ENCODE measurements at places on chromosomes 2 and 18. TPM values are rescaled to one million over a fixed set of nuclear protein-coding genes. Genes with fewer than 3 reads are reported as not detected.

DNA sequence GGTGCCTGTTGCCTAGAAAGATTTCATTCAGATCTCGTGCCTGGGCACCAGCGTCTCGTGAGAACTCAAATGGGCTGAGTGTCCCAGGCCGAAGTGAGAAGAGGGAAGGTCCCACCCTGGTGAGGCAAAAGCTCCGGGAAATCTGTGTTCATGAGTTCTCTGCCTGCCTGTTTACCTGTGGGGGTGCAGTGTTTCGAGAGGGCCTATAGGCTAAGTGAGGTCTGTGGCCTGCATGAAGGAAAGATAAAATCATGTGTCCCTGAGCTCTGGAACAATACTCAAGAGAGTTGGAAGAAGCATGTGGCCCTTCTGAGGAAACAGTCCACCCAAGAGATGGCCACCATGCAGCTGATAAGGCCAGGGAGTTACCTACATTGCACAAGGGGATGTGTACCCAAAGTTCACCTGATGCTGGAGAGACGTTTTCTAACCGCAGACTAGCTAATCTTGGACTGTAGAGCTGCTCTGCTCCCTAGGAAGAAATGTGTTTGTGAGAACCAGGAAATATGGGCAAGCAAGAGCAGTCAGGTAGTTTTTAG is 63.5 kb upstream of the ST3GAL5 start:
- H3K4me1 ChIP-seq: peaks cover 14% of the 10 kb centered on the region
- no peak overlapping the region for H3K4me3 ChIP-seq
- H3K27ac ChIP-seq: no peak overlapping the region

DNA sequence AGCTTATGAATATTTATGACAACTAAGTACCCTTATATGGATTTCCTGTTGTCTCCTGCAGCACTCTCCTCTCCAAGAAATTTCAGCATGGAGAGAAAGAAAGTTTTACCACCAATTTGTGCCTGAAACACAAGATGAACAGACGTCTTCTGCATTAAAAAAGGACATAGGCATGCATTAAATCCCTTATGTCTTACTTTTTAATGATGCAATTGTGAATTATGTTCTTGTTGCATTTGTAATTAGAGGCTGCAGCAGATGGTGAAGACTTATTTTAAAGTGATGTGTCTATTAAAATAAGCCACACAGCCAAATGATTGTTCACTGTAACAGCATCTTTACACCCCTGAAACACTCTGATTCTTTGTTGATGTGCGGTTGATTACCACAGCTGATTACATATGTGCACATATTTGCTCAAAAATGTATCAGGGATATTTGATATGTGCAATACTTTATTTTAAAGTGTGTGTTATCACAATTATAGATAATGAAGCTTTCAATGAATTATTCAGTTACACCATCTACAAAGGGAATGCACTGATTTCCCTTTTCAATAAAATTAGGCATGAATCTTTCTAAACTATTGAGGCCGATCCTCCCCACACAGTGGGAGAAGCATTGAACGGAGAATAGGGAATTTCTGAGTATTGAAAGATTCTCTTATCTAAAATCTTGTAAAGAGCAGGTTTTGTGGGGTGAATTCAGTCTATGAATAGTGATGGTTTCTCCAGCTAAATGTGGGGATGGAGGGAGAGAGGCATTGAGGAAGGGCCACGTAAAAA is 585.1 kb downstream of the SLC4A3 start:
- no peaks in the 10 kb centered on the region for H3K27me3 ChIP-seq
- DNase-seq: no peak
- no peak overlapping the region for H3K27ac ChIP-seq
- H3K4me3 ChIP-seq: no peak overlapping the region

GRCh38 chr2:74003494-74004211 is 18.9 kb downstream of the TET3 start:
- no peak for DNase-seq
- no peak overlapping the region for H3K27ac ChIP-seq
- H3K4me1 ChIP-seq: peaks cover 40% of the 10 kb centered on the region
- H3K27me3 ChIP-seq: no peaks in the 10 kb centered on the region
- H3K36me3 ChIP-seq: peaks cover 9% of the 10 kb centered on the region
- peak overlapping the region; percentile 45 for H3K4me3 ChIP-seq

DNA sequence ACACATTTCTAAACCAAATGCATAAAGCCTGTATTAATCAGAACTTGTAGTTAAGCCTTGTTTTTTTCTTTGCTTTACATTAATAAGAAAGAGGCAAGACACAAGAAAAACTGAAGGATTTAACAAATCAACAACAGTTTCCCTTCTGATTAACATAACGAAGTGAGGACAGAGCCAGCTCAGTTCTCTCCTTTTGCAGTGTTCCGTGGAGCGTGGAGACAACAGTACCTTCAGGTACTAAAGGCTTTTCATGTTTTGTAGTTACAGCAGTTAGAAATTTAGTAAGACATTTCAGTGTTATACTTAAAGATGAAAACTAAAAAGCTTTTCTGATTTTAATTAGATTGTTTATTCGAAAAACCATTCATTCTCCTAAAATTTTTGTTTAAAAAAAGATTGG is 115.2 kb downstream of the FMNL2 start:
- H3K27me3 ChIP-seq: peaks cover 4% of the 10 kb centered on the region
- H3K4me1 ChIP-seq: no peaks in the 10 kb centered on the region
- H3K4me3 ChIP-seq: no peak overlapping the region

The LIPG gene
- 0.09 TPM for total RNA-seq

The SERPINB8 gene
- 7.3 TPM for total RNA-seq

- peaks cover 50% of the 10 kb centered on the region for H3K36me3 ChIP-seq
- peaks cover 47% of the 10 kb centered on the region for H3K4me1 ChIP-seq
- no peaks in the 10 kb centered on the region for H3K27me3 ChIP-seq
Observed at GRCh38 chr2:6958616-6959235, 41.5 kb downstream of the RNF144A start.

All from activated naive CD8-positive, alpha-beta T cell treated with anti-CD3 and anti-CD28 coated beads, Interleukin-2, amount 10 ng/mL, durations not matched to agents 7 days and 5 days (primary cell).